ENCODE measurements at places on chromosomes 16 and 17.

- no peak for DNase-seq
Measured at GRCh38 chr16:47917118-47917517, 238.7 kb downstream of the ABCC12 start.

- no peak for DNase-seq
Measured at GRCh38 chr16:68292425-68292824, 18.3 kb downstream of the SLC7A6OS start.

DNA sequence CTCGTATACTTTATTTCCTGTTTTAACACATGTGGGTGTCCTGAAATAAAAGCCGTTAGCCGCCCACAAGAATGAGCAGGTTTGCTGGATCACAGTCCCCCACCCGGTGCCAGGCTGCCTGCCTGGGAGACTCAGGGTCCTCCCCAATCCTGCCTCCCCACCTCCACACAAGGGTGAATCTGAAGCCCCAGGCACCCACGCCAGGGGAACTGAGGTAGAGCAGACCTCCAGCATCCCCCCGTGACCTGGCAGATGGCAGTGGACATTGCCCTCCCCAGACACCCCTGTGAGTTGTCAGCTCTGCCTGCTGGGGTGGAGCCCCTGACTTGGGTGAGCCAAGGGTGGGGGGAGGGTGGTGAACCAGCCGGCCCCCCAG lies 114.8 kb downstream of the METRNL start:
- DNase-seq, result no peak

GRCh38 chr16:8727131-8727806 lies 52.9 kb downstream of the ABAT start:
- no peak for DNase-seq

DNA sequence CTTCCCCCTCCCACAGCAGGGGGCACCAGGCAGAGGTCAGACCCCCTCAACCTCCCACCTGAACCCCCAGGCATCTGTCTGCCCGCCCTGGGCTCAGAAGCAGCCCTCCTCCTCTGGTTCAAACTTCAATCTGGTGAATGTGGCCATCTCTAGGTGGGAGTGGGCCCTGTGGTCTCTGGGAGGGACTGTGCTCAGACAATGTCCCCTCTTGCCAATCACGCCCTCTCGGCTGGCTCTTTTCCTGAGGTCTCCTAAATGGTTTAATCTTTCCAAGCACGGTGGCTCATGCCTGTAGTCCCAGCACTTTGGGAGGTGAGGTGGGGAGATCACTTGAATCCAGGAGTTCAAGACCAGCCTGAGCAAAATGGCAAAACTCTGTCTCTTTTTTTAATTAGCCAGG lies 15.2 kb downstream of the LITAF start:
- no peak for DNase-seq

GRCh38 chr17:39145143-39145542 lies 6.3 kb downstream of the PLXDC1 start:
- DNase-seq, result no peak

DNA sequence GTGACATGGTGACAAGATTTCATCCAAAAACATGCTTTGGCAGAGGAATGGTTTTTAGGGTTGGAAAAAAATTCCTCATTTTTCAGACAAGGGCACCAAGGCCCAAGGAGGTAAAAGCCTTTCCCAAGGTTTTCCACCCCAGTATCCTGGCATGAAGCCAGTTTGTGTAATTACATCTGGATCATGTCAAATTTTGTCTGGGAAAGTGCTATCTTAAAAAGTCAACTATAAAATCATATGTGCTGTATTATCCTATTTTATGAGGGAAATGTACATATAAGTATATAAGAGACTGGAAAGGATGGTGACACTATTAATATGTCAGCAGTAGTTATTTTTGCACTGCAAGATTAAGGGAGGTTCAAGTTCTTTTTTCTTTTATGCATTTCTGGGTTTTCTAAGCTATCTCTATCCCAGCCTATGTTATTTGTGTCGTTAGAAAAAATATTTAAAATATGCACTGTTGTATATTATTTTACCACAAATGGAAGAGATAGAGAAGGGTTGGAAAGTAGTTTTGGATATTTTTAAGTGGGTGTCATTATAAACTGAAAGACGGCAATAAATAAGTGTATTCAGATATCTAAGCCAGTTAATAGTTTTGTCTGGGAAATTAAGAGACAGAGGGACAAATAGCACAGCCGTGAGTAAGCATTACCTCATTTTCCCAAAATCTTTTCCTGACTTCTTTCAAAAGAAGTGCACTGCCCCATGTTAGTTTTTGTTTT lies 13.5 kb upstream of the FBXO47 start:
- no peak for DNase-seq

DNA sequence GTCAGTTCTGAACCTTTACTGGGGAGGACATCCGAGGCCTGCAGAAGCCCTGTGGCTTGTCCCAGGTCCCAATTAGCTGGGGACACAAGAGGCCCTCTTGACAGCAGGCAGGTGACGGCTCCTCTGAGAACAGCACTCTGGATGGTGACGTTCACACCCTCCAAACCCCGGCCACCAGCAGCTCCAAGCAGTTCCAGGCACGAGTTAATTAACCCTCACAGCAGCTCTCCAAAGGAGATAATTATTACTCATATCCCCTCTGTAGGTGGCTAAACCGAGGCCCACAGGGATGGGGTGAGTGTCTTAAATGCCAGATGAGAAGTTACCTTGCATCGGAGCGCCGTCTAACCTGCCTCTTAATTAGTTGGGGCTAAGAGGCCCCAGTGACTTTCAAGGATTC lies 168.9 kb upstream of the CIBAR2 start:
- DNase-seq, result no peak

DNA sequence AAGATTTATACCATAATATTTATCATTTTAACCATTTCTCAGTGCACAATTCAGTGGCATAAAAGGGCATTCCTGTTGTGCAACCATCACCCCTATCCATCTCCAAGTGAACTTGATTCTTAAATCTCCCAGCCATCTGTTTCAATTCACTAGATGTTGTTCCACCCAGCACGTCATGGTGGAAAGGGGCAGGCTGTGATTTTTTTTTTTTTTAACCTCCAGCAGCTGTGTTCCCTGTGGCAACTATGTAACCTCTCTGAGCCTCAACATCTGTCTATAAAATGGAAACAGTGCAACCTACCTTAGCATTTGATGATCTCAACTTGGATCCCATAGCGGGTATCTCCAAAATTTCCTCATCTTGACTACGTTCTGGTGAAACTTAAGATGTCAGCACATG lies 604.5 kb downstream of the WWOX start:
- DNase-seq, result no peak

- no peak for DNase-seq
Measured at GRCh38 chr17:14670861-14671260, 370.0 kb downstream of the HS3ST3B1 start.

- DNase-seq, result peak; percentile 60
Measured at GRCh38 chr17:79997011-79997660, 38.5 kb downstream of the TBC1D16 start.

- no peak for DNase-seq
Measured at GRCh38 chr17:76365256-76365903, 11.7 kb upstream of the PRPSAP1 start.

DNA sequence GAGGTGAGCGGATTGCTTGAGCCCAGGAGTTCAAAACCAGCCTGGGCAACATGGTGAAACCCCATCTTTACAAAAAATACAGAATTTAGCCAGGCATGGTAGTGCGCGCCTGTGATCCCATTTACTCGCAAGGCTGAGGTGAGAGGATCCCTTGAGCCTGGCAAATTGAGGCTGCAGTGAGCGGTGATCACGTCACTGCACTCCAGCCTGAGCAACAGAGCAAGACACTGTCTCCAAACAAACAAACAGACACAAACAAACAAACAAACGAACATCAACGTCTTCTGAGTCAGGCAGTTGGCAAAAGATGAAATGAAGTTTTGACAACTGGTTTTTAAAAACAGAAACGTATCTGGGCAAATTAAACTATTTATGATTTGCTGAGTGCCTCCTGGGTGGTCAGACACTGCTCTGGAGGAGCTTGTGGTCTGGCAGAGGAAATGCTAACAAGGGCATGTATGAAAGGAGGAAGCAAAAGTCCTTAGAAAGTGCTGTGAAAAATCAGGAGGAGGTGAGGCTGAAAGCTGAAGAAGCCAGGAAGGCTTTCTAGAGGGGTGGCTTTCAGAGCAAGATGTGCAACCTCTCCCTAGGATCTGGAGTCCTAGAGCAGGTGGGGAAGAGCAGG lies 10.2 kb upstream of the KRT20 start:
- DNase-seq, result no peak

GRCh38 chr17:4498461-4499397 lies at the start of gene SPNS2:
Gene SPNS2 (plus strand): TSS chr17:4498881. CDS start chr17:4499048, 167 bp downstream.
- DNase-seq, result no peak

GRCh38 chr16:52544703-52545102 lies 2.2 kb downstream of the TOX3 start:
- no peak for DNase-seq

- DNase-seq, result no peak
Measured at GRCh38 chr16:4709481-4709880, 16.1 kb downstream of the NUDT16L1 start.

- no peak for DNase-seq
Measured at GRCh38 chr17:78414178-78415162, 36.0 kb downstream of the PGS1 start.

DNA sequence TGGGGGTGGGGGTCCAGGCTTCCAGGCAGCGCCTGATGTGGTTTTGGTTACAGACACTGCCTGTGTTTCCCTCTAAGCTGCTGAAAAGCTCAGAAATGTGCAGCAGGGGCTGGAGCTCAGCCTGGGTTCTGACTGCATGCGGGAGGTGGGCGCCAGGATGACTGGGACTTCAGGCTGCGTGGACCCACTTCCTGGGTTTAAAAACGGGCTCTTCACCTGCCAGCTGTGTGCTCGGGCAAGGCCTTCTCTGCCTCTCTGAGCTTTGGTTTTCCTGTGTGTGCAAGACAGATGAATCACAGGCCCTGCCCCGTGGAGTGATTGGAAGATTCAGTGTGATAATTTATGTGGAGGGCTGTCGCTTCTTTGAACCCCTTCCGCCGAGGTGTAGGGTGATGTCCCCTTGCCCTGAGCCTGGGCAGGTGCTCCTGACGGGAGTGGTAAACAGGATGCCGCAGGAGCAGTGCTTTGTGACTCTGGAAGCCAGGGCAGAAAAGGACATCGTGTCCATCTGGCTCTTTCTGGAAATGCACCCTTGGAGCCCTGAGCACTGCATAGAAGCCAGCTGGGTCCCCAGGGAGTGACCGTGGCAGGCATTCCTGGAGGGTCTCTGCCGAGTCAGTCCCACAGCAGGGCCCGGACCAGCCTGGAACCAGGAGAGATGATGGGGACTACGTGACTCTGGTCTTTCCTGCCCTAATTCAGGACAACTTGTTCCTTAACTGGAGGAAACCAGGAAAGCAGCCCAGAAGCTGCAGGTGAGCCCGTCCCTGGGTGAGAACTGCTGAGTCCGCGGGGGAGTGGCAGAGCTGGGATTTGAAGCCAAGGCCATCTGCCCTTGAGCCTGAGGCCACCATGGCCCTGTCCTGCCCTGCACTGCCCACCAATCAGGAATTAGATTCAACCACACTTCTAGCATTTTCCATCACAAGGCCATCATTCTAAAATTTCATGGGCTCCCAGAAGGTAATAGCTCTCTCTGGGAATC lies 28.5 kb upstream of the SLC7A5 start:
- DNase-seq, result peak; percentile 25

GRCh38 chr17:65177901-65178300 lies 40.7 kb downstream of the RGS9 start:
- no peak for DNase-seq
